ENCODE measurements at places on chromosomes 4 and X.
A peak's percentile ranks its signal among the peaks of the same experiment; 100 is the strongest.

GRCh38 chr4:2343476-2343875 lies 75.0 kb downstream of the ZFYVE28 start:
- no peak for DNase-seq

- DNase-seq = peak; percentile 6
These were observed 64.3 kb upstream of the CCDC160 start for GRCh38 chrX:134172588-134173259.

GRCh38 chr4:123301923-123302322 lies 94.7 kb upstream of the SPRY1 start:
- no peak for DNase-seq

- DNase-seq = peak; percentile 73
These were observed 63.3 kb downstream of the MOSPD2 start for GRCh38 chrX:14936561-14936960.

DNA sequence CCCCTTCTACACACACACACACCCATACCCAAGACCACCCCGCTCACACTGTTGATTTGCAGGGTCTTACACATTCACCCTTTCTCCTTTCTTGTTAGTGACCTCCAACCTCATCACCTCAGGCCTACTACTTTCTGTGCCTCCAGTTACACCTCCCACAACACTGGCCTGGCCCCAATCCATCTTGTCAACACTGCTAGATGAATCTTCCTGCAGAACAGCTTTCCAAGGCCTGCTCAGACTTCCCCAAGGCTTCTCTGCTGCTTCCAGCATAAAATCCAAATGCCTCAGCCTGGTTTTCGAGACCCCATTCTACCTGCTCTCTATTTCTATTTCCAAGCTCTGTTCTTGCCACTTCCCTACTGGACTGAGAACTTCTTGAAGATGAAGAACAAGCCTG lies 79.9 kb downstream of the NHSL2 start:
- DNase-seq = no peak

GRCh38 chr4:188107931-188108843 lies 1.2 kb downstream of the TRIML2 start:
- peak; percentile 12 for DNase-seq

DNA sequence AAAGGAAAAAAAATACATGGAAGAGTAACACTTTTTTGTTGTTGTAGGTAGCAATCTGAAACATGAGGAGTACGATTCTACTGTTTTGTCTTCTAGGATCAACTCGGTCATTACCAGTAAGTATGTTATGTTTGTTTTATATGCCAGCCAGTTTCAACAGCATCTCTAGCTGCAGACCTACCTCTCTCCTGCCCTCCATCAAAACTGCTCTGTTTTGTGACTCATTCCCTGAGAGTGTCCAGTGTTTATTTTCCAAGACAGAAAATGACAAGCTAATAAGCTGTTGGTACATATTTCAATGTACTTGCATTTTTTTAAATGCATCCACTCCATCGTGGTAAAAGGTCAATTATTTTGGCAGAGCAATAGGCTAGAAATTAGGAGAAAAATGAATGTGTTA lies 347 bp downstream of the AMTN start:
- DNase-seq = peak; percentile 2

- DNase-seq = peak; percentile 28
These were observed 35.3 kb upstream of the ADAMTS3 start for GRCh38 chr4:72604324-72604723.

- no peak for DNase-seq
These were observed 55.2 kb downstream of the HPGD start for GRCh38 chr4:174467107-174467506.

DNA sequence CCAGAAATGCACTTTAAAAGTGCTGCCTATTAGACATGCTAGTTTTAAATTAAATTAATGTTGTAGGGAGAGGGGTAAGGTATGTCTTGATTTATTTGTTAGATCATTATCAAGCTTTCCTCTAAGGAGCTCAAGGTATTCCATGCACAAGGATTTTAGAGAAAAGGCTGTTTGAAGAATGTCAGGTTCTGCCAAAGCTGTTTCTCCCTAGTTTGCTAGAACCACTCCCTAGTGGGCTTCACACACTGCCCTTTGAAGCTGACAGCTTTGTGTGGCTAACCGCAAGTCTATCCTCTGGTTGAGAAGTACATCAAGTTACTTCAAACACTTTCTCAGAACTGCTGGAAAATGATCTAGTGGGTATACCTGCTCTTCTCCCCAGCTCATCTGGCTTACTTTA lies 32.3 kb downstream of the RASL11B start:
- no peak for DNase-seq

- peak; percentile 34 for DNase-seq
These were observed 37.7 kb downstream of the NHS start for GRCh38 chrX:17412692-17413091.

DNA sequence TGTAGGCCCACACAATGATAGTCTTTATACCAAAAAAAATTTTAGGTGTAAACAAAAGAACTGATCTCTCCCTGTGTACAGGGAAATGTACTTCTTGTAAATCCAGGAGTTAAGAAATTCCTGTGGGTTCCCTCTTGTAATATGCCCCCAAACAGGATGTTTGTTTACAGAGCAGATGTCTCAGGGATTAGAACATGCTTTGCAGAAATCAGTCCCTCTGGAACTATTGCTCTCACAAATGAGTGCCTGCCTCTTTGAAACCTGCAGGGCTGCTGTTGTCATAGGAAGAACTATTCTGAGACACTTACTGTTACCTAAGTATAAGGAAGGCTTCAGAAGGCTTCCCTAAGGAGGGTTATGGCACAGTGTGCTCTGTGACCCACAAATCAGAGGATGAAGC lies 35.6 kb downstream of the PAK3 start:
- DNase-seq = peak; percentile 2

- DNase-seq = peak; percentile 78
These were observed 99.8 kb downstream of the ARHGAP10 start for GRCh38 chr4:147831551-147832171.

- no peak for DNase-seq
These were observed 30.4 kb upstream of the PPARGC1A start for GRCh38 chr4:23920296-23920695.

- DNase-seq = no peak
These were observed 200.4 kb downstream of the ADGRL3 start for GRCh38 chr4:61400439-61401038.
